ENCODE measurements at places on chromosomes 16 and 17.
A peak's percentile ranks its signal among the peaks of the same experiment; 100 is the strongest.

DNA sequence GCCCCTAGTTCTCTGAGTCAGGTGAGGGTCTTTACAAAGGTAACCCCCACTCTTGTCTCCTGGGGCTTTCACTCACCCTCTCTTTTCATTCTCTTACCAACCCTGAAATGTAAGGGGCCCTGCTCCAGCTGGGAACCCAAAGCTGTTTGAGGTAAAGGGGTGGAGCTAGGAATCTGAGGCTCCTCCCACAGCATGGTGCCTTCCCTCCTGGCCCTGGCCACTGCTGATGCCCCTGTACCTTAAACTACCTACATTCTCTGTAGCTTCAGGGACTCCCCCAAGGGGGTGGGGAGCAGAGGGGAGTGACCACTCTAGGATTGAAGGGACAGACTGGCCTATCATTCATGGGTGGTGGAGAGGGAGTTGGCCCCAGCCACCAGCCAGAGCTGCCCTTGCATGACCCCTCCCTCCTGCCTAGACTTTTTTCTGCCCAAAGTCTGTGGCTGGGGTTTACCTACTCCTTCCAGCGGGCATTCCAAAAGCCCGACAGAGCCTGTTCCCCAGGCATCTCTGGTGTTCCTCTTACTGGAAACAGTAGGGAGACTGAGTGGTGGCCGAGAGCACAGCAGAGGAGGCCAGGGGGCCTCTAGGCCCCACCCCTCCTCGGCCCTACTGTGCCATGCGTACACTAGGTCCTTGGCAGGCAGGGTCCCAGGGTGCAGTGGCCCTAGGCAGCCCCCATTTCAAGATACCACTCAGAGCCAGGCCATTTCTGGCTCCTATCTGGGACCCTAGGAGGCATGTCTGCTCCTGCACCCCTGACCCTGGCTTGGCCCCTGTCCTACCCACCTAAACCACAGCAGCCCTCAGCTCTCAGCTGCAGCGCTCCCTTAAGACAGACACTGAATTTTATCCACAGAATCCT, 9.5 kb downstream of the DOK4 start:
- no peak for DNase-seq

DNA sequence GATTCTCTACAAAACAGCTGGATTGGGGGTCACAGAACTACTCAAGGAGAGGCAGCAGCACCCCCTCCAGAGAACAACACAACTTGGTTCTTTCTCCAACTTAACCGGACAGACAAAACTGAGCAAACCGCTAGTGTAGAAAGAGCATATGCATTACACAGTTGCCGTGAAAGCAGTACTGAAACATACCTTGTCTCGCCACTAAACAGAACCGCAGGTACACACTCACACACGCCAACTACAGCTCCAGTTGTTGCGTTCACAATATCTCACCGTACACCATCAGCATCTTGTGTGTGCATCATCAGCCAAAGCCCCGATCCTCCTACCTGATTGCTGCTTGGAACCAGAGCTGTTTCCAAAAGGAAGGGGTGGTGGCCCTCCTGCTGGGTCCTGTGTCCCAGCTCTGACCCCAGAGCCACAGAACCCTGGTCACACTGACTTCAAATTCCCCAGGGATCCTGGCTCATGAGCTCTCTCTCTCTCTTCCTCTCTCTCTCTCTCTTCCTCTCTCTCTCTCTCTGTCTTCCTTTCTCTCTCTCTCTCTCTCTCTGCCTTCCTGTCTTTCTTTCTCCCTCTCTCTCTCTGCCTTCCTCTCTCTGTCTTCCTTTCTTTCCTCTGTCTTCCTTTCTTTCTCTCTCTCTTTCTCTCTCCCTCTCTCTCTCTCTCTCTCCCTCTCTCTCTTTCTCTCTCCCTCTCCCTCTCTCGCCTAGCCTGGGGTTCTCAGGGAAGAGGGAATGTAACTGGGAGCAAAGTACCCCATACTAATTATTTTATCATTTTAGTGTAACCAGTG, 8.4 kb downstream of the PIMREG start:
- no peak for DNase-seq

DNA sequence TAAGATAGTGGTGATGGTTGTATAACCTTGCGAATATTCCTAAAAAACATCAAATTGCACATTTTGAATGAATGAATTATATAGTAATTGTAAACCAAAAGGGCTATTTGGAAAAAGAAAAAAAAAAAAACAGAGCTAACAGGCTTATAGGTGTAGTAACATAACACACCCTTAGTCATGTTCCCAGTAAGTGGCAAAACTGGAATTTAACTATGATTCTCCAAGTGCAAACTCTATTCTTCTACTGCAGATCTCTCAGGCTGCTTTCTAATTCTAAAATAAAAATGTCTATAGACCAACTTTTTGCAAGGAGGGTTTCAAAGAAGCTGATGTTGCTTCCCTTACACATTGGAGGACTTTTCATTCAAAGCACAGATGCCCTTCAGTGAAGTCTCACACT, 293.2 kb upstream of the MON1B start:
- no peak for DNase-seq

DNA sequence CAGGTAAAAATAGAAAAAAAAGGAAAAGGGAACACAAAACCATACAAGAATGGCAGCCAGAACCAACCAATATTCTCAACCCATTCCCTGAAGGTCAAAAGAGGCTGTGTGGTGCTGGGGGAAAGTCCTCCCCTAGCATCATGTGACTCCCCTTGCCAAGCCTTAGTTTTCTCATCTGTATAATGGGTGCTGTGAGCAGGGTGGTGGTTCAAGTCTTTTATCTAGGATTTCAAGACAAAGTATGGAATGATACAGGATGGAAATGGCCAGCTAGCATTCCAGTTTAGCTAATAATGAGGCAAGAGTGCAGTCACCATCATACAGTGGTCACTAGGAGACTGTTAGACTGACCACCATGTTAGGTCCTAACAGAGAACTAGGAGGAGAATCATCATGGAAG, 20.7 kb downstream of the PSMB3 start:
- no peak for DNase-seq

DNA sequence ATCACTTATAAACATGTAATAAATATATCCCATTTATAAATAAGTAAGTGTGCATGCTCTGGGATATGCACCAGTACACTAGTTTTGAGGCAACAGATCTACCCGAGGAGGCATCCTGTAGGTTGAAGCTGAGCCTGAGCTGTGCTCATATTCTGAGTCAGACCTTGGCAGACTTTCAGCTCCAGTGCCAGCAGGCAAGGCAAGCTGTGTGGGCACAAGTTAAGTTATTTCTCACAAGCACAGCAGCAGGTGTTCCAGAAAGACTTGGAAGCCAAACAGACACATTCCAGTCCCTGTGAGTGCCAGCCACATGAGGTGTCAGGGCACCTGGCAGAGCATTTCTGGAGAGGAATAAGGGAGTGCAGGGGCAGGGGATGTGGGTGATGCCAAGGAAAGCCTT, 1.3 kb upstream of the CLEC19A start:
- DNase-seq: no peak

- peak; percentile 24 for DNase-seq
Measured at GRCh38 chr16:24253192-24253591, 2.9 kb upstream of the CACNG3 start.

DNA sequence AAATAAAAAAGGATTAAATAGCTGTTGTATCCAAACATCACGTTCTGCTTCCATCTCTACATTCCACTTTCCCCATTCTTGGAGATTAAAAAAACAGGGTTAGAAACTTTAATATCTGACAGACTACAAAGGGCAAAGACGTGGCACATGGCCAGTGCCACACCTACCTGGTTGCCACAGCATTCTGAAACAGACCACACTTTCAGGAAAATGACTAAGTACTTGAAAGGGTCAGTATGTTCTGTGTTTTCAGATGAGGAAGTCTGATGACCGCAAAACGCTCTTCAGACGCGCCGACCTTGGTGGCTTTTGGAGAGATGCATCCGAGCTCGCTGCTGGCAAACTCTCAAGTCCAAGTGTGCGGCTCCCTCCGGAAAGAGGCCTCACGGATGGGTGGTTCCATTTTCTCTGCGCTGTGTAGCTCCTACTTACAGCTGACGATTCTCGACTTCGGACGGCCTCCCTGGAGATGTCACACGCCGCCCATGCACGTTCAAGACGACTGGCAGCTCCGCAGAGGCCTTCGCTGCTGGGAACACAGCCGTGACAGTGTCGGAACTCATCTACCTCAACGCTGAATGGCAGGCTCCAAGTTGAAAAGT, 15.5 kb downstream of the MAP1LC3B start:
- DNase-seq: no peak

- DNase-seq: no peak
Measured at GRCh38 chr17:51097708-51098446, 22.8 kb downstream of the SPAG9 start.

DNA sequence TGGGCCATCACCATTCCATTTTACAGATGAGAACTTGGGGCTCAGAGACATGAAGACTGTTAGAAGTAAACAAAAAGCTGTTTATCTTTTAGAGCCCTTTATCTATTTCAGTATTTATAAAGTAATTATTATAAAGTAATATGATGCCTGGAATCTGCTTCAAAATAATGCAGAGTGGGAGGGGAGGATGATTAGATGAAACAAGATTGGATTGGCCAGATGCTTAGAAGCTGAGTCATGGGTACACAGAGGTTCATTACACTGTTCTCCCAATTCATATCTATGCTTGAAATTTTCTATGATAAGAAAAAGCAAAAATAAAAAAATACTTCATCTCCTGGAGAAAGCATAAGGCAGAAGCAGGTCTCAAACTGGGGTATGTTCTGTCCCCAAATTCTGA, 29.4 kb downstream of the TOM1L2 start:
- DNase-seq: peak; percentile 40

GRCh38 chr17:44575403-44575802, 18.1 kb downstream of the FZD2 start:
- DNase-seq: peak; percentile 29

DNA sequence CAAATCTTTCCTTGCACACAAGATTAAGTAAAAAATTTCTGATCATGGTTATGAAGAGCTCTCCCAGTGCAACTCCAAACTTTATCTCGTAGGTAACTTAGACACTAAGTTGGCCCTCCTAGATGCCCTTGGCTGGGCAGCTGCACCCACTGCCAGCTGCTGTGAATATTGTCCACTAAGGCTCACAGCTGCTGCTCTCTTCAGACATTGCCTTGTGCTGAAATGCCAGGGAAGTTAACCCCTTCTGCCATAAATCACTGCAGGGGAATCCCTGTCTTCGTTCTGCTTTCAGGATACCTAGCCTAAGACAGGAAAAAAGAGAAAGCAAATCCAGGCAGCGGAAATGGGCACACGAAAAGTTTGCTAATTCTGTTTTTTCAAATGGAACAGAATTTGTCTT, 106.4 kb downstream of the IRX5 start:
- no peak for DNase-seq

DNA sequence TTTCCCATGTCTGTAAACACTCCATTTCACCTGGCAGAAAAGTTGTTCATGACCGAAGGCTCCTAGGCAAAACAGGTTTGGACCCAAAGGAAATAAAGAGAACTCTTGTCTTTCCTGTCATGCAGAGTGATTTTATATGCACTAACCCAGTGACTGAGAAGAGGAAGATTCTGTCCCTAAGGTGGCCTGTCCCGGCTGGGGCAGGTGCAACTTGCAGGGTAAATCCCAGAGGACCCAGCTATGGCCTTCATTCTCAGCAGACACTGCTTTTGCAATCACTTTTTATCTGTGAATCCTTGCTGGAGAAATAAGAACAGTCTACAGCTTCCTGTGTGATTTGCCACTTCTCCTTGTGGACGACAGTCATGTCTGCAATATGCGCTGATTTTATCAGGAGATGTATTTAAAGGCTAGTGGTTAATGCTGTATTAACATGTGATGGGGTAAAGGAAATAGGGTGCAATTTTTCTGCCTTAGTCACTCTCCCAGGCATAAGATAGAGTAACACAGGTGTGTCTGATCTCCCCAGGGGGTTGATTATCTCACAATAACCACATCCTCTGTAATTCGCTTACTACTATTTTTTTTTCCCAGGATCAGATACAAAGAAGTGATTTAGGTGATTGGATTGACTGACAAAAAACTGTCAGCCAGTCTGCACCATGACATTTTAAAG, 696.8 kb upstream of the SOX9 start:
- peak; percentile 17 for DNase-seq

DNA sequence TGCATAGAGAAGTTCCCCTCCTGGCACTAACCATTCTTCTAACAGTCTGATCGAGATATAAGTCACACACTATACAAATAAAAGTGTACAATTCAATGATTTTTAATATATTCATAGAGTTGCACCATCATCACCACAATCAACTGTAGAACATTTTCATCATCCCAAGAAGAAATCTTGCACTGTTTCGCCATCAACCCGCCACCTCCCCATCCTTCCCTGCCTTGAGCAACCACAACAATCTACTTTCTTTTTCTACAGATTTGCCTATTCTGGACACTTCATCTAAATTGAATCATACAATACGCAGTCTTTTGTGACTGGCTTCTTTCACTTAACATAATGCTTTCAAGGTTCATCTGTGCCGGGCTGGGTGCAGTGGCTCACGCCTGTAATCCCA, 33.0 kb upstream of the GUCY2D start:
- peak; percentile 32 for DNase-seq

DNA sequence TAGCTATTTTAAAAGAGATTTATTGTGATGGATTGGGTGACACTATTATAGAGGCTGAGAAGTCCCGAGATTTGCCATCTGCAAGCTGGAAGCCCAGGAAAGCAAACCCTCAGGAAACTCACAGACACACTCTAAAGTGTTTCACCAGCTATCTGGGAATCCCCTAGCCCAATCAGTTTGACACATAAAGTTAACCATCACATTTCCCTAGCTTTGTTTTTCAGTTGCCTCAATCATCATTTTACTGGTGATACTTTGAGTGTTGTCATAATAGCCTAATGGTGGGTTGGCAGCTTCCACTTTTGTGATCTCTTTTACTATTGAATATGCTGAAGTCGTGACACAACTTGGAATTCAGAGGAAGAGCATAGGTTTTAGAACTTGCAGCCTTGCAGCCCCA, 1.8 kb downstream of the SGF29 start:
- DNase-seq: no peak

- peak; percentile 77 for DNase-seq
Measured at GRCh38 chr17:61805399-61805798, 57.9 kb downstream of the BRIP1 start.

GRCh38 chr17:40348562-40349476, 15.7 kb downstream of the GJD3 start:
- DNase-seq: no peak

GRCh38 chr17:4715063-4715744, 4.8 kb downstream of the ARRB2 start:
- no peak for DNase-seq
